ENCODE measurements at places on chromosomes 6 and 20. TPM values are rescaled to one million over a fixed set of nuclear protein-coding genes. Genes with fewer than 3 reads are reported as not detected.

- H3K27me3 ChIP-seq: no peaks in the 10 kb centered on the region
- DNase-seq: no peak
- H3K27ac ChIP-seq: no peak overlapping the region
These were observed 117.5 kb downstream of the SAMD5 start for GRCh38 chr6:147625946-147626345.

The PPIL6 gene
- total RNA-seq: 1.8 TPM

The KCNQ2 gene
- total RNA-seq: 6.6 TPM

DNA sequence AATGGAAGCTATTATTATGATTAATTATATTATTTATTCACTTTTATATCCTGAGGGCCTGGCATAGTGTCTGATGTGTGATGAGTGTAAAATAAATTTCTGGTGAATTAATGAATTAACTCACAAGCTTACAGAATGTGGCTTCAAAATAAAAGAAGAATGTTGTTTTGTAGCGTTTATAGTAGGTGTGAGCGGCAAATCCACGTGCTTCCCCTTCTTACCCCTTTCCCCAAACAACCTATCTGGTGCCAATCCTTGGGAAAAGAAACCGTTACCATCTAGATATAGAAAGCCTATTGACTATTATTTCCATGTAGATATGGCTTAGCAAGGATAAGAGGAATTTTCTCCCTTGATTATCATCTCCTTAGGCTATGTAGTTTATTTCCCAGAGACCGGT, 144.6 kb upstream of the CITED2 start:
- no peaks in the 10 kb centered on the region for H3K27me3 ChIP-seq
- no peaks in the 10 kb centered on the region for H3K36me3 ChIP-seq
- H3K27ac ChIP-seq: no peak overlapping the region
- peaks cover 18% of the 10 kb centered on the region for H3K4me1 ChIP-seq
- DNase-seq: no peak
- H3K4me3 ChIP-seq: no peak overlapping the region

DNA sequence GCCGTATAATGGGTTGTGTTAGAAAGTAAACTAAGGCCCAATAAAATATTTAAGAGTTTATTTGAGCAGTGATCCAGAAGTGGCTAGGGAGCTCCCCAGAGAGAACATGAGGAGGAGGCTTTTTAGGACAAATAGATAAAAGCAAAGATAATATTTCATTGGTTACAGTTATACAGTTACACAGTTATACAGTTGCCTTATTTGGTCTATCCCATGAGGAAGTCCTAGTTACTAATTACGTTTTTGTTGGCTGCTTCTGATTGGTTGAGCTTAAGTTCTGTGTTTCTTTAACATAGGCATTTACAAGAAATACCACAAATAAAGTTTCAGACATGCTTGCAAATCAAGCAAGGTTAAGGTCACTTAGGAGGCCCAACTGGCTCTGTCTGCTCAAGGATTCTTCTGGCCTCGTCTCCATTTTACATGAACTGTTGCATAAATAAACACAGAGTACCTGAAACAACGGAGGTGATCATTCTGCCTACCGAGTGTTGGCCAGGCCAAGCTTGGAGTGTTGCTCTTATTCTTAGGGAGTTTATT, 7.0 kb downstream of the UBD start:
- no peak overlapping the region for H3K27ac ChIP-seq
- DNase-seq: peak; percentile 64
- peaks cover 97% of the 10 kb centered on the region for H3K27me3 ChIP-seq
- no peak overlapping the region for H3K4me3 ChIP-seq
- no peaks in the 10 kb centered on the region for H3K36me3 ChIP-seq
- H3K4me1 ChIP-seq: no peaks in the 10 kb centered on the region

- H3K27me3 ChIP-seq: no peaks in the 10 kb centered on the region
- H3K27ac ChIP-seq: no peak overlapping the region
- H3K4me3 ChIP-seq: no peak overlapping the region
- H3K4me1 ChIP-seq: no peaks in the 10 kb centered on the region
- H3K36me3 ChIP-seq: no peaks in the 10 kb centered on the region
These were observed 14.5 kb downstream of the SLC12A5 start for GRCh38 chr20:46043556-46043955.

DNA sequence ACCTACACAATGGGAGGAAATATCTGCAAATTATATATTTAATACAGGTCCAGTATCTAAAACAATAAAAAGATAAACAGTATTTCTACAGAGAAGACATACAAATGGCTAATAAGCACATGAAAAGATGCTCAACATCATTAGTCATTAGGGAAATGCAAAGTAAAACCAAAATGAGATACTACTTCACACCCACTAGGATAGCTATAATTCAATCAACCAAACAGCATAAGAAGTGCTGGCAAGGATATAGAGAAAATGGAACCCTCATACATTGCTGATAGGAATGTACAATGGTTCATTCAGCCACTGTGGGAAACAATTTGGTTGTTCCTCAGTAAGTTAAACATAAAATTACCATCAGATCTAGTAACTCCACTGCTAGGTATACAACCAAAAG, 48.7 kb downstream of the NUDT3 start:
- no peak overlapping the region for H3K4me3 ChIP-seq
- DNase-seq: no peak
- H3K36me3 ChIP-seq: no peaks in the 10 kb centered on the region
- H3K4me1 ChIP-seq: peaks cover 22% of the 10 kb centered on the region
- no peaks in the 10 kb centered on the region for H3K27me3 ChIP-seq
- no peak overlapping the region for H3K27ac ChIP-seq

The SYTL3 gene
- total RNA-seq: 0.82 TPM

DNA sequence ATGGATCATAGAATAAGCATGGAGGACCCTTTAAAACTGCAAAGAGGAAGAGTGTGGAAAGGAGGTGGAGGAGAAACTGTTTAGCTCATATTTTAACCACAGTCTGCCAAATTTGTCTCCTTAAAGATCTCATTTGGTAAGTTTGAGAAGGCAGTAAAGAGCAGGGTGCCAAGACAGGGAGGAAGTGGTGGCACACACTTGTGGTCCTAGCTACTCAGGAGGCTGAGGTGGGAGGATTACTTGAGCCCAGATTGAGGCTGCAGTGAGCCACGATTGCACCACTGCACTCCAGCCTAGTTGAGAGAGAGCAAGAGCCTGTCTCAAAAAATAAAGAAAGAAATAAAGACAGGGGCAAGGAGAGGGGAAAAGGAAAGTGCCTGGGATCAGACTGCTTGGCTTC, 16.8 kb upstream of the DCBLD1 start:
- no peaks in the 10 kb centered on the region for H3K4me1 ChIP-seq
- no peaks in the 10 kb centered on the region for H3K36me3 ChIP-seq
- H3K27ac ChIP-seq: no peak overlapping the region
- peaks cover 10% of the 10 kb centered on the region for H3K27me3 ChIP-seq
- no peak overlapping the region for H3K4me3 ChIP-seq
- DNase-seq: no peak

The UNC93A gene
- not detected for total RNA-seq

DNA sequence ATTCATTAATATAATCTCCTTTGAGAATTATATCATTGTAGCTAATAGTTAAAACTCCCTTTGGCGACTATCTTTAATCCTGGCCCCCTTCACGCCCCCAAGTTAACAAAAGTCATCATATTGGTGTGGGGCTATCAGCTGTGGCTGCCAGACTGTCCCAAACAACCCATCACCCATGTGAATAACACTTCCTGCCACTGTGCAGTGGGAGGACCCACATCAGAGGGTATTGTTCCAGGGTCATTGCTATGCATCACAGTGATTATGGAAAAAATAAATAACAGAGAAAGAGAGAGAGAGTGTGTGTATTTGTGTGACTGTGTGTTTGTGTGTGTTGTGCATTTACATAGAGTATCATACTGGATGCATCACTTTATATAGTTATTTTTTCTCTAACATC, 39.3 kb upstream of the TENT5A start:
- no peak overlapping the region for H3K27ac ChIP-seq

- H3K36me3 ChIP-seq: peaks cover 29% of the 10 kb centered on the region
- peaks cover 60% of the 10 kb centered on the region for H3K4me1 ChIP-seq
- peak overlapping the region; percentile 33 for H3K27ac ChIP-seq
- H3K4me3 ChIP-seq: no peak overlapping the region
- no peaks in the 10 kb centered on the region for H3K27me3 ChIP-seq
These were observed 12.8 kb downstream of the ADNP start for GRCh38 chr20:50918403-50918802.

DNA sequence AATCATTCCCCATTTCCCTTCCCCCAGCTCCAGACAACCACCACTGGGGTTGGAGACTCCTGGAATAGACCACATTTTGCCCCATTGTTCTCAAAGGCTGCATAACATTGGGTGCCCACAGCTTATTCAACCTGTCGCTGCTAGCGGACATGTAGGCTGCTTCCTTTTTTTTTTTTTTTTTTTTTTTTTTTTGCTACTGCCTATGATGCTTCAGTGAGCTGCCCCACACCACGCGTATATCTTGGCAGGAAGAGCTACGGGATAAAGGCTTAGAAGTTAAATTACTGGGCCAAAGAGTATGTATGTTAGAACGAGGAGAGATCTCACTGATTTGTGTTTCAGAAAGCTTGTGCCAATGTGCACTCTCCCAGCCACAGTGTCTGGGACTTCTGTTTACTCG, 7.0 kb downstream of the LBP start:
- no peak overlapping the region for H3K27ac ChIP-seq
- H3K27me3 ChIP-seq: no peaks in the 10 kb centered on the region
- no peaks in the 10 kb centered on the region for H3K36me3 ChIP-seq
- no peak overlapping the region for H3K4me3 ChIP-seq
- H3K4me1 ChIP-seq: no peaks in the 10 kb centered on the region

DNA sequence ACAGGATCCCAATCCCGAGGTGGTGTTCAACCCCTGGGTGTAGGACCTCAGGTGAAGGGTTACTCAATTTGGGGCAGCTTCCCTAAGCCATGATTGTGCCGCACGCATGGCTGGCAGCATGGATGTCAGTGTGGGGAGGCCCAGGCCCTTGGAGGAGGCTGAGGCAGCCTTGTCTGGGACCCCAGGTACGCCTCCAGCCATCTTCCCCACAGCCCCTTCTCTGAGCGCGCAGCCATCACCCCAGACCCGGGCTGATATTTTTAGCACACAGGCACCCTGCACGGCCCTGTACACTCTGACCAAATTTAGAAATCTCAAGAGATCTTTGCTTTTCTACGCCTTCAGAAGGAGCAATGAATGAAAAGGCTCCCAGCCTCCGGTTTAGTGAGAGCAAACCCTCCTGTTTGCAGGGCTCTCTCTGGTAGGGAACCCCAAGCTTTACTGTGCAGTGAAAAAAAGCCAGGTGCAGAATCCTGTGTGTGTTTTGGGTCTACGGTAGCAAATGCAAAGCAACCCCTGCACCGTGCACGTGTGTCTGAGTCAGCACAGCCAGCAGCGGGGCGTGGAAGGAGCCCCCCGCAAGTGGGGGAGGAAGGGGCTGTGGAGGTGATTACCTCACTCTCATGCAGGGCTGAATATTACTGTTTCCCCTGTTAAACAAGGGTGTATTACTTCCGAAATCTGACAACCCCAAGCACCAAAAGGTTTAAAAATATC, 44.3 kb downstream of the CTCFL start:
- no peaks in the 10 kb centered on the region for H3K27me3 ChIP-seq
- peaks cover 19% of the 10 kb centered on the region for H3K4me1 ChIP-seq
- H3K4me3 ChIP-seq: no peak overlapping the region
- no peak overlapping the region for H3K27ac ChIP-seq

The GABRR1 gene
- total RNA-seq: 0.67 TPM

The EEF1E1 gene
- 124 TPM for total RNA-seq

The RHAG gene
- total RNA-seq: not detected

- peaks cover 4% of the 10 kb centered on the region for H3K36me3 ChIP-seq
- H3K4me1 ChIP-seq: no peaks in the 10 kb centered on the region
- no peak overlapping the region for H3K27ac ChIP-seq
- H3K4me3 ChIP-seq: no peak overlapping the region
These were observed 185.7 kb downstream of the MTHFD1L start for GRCh38 chr6:151051164-151051563.

The NKX2-4 gene
- total RNA-seq: 0.13 TPM

- no peaks in the 10 kb centered on the region for H3K36me3 ChIP-seq
- H3K4me1 ChIP-seq: no peaks in the 10 kb centered on the region
- no peak overlapping the region for H3K27ac ChIP-seq
- DNase-seq: no peak
- H3K27me3 ChIP-seq: peaks cover 2% of the 10 kb centered on the region
- no peak overlapping the region for H3K4me3 ChIP-seq
These were observed 192.7 kb upstream of the PMEPA1 start for GRCh38 chr20:57902473-57902872.

- DNase-seq: no peak
- peaks cover 16% of the 10 kb centered on the region for H3K4me1 ChIP-seq
- H3K36me3 ChIP-seq: peaks cover 64% of the 10 kb centered on the region
- no peak overlapping the region for H3K4me3 ChIP-seq
- no peaks in the 10 kb centered on the region for H3K27me3 ChIP-seq
- no peak overlapping the region for H3K27ac ChIP-seq
These were observed 28.6 kb downstream of the DIDO1 start for GRCh38 chr20:62897666-62898065.

The C6orf58 gene
- total RNA-seq: 0.64 TPM

DNA sequence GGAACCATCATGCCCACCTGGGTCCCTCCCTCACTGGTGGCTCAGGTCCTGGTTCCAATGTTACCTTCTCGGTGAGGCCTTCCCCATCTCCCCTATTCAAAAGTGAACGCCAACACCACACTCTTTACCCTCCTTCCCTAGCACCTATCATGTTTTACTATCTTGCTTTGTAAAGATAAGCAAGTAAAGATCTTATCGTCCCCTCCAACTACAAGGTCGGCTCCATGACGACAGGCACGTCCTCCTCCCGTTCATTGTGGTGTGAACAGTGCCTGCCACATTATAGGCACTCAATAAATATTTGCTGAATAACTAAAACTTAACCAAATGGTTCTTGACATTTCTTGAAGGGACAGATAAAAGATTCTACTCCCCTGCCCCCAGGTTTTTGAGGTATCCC, 147.1 kb downstream of the PREX1 start:
- H3K27ac ChIP-seq: peak overlapping the region; percentile 92
- H3K27me3 ChIP-seq: no peaks in the 10 kb centered on the region
- peaks cover 49% of the 10 kb centered on the region for H3K4me1 ChIP-seq
- DNase-seq: no peak

GRCh38 chr6:5547556-5547955, 286.2 kb downstream of the FARS2 start:
- no peaks in the 10 kb centered on the region for H3K27me3 ChIP-seq
- no peak for DNase-seq
- H3K4me3 ChIP-seq: no peak overlapping the region
- no peaks in the 10 kb centered on the region for H3K36me3 ChIP-seq
- no peak overlapping the region for H3K27ac ChIP-seq
- no peaks in the 10 kb centered on the region for H3K4me1 ChIP-seq

The RAB23 gene
- 17.8 TPM for total RNA-seq

The IRF4 gene
- 0.37 TPM for total RNA-seq

The BPI gene
- not detected for total RNA-seq
